ENCODE measurements at places on chromosomes 2 and 18.

DNA sequence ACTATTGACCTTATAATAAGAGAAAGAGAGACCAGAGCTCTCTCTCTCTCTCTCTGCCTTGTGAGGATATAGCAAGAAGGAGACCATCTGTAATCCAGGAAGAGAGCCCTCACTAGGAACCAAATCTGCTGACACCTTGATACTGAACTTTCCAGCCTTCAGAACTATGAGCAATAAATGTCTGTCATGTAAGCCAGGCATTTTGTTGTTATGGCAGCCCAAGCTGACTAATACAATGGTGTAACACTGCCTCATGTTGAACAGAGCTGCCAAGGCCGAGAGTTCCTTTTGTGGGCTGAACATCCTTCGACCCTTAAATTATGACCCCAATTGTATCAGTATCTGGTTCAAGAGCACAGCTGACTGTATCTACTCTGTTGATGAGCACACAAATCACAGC lies 108.0 kb downstream of the LRRC30 start:
- no peak for DNase-seq

DNA sequence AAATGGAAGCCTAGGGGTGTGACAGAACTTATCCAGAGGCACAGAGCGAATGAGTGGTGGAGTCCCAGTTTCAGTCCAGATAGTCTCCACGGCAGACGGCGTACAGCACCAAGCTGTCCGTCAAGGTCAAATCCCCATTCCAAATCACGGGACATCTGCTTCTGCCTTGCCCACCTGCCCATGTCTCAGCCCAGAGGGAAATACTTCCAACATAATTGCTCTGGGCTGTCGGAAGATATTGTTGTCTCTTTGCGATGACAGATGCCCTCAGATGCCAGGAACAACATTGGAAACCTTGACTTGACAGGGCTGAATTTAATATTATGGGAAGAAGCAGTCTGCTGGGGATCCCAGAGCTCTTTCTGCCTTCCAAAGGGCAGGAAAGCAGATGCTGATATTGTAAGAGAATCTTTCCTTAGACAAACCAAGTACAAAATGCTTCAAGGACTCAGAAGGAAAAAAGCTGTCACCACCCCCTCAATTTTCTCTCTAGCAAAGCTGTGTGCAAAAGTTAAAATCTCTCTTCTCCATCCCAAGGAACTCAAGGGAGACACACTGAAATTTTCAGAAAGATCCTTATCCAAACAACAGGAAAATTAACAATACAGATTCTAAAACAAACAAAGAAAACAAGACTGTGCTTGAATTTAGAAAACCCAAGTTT lies 364.0 kb downstream of the LRATD1 start:
- no peak for DNase-seq

DNA sequence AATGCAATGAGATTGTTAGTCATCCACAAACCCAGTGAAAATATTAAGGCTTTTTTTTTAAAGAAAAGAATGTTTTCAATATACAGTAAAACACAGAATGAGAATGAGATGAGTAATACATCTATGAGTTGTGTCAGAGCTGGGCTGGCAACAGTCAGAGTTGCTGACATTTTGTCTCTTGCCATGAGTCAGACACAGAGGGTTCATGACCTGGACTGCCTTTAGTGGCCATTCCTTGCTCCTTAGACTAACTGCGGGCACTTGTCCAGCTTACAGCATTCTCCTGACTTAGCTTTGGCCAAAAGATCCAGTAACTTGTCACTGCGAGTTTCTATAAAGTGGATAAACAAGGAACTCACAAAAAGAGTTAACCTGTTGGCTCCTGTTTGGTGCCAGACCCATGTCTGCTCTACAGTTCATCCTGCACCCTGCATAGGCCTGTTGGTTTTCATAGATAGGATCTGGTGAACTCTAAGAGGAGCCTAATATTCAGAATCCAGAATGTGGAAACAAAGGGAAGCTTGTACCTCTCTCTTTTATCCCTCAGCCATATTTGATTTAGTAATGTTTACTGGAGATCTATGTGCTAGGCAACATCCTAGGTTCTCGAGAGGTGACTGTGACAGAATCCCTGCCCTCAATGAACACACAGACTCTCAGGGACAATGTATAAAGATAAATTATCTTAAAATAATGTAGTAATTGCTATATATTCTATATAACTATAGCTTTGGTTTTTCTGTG lies 391.5 kb upstream of the VWC2L start:
- DNase-seq, result peak; percentile 52

- DNase-seq, result no peak
These were observed 7.9 kb downstream of the PKP4 start for GRCh38 chr2:158464426-158465281.

DNA sequence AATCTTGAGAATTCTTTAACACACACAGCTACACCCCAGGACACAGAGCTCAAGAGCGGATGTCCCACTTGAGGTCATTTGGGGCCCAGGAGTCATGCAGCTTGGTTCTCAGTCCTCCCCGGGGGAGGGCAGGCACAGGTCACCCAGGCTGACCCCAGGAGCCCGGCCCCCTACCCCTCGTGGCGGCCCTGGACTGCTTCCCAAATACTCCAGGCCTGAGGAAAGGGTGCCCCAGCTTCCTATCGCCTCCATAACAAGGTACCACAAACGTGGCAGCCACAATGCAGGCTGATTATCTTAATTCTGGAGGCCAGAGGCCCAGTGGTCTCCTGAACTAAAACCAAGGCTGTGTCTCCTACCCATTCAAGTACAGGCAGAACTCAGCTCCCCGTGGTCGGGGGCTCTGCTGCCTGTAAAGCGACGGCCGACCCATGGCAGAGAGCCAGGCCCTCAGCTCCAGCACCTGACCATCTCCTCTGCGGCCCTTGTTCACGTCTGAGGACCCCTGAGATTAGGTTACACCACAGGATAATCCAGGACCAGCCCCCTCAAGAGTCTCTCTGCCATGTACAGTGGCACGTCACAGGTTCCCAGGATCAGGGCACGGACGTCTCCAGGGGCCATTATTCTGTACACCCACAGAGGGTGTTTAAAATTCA lies 10.5 kb downstream of the SLC66A2 start:
- no peak for DNase-seq

DNA sequence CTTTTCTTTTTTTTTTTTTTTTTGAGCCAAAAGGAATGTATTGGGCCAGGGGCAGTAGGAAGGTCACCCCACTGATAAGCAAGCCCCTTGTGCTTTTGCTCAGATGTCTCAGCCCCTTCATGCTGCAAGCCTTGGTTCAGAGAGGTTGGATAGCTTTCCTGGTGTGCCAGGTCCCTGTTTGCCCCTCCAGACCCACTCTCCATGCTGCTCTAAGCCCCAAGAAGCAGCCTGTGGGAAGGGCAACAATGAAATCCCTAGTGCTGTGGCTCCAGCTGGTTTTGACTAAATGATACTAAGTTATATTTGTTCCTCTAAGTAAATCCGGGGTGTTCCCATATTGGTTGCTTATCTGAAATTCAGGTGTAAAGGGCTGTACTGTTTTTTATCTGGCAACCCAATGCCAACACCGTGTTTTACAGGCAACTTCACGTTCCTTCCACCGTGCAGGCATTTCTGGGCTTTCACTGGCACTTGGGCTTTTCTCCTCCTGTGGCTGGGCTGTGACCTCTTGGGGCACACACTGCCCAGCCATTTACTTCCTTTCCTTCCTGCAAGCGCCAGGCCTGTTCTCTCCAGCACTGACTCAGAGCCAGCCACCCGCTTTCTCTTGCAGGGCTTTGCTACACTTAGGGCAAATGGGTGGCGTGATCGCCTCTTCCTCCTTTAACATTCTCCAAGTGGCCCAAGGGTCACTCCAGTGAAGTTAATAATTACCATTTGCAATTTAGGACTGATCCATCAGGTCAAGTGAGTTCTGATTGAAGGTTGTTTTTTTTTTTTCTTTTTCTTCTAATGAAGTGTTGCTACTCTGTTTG lies 21.6 kb downstream of the MERTK start:
- no peak for DNase-seq

- no peak for DNase-seq
These were observed 205.0 kb upstream of the EPHA4 start for GRCh38 chr2:221777119-221777518.

DNA sequence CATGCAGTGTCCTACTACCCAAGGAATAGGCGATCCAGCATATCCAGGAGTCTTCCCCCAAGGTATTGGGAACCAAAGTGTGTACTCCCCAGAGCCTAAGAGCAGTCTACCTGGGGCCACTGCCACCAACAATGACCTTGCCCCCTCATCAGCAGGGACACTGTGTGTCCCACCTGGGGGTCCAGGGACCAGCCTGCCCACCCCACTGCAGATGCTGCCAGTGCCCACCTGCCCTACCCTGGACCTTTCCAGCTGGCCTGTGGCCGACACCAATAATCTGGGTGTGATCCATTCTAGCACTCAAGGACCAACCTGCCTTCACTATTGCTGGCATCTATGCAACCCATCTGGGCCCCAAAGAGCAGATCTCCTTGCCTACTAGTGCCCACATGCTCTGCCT lies 32.2 kb downstream of the DNAH7 start:
- DNase-seq, result no peak

GRCh38 chr2:65367524-65367923 lies 64.9 kb downstream of the SPRED2 start:
- no peak for DNase-seq

- no peak for DNase-seq
These were observed 44.7 kb upstream of the RAB31 start for GRCh38 chr18:9663377-9663776.

DNA sequence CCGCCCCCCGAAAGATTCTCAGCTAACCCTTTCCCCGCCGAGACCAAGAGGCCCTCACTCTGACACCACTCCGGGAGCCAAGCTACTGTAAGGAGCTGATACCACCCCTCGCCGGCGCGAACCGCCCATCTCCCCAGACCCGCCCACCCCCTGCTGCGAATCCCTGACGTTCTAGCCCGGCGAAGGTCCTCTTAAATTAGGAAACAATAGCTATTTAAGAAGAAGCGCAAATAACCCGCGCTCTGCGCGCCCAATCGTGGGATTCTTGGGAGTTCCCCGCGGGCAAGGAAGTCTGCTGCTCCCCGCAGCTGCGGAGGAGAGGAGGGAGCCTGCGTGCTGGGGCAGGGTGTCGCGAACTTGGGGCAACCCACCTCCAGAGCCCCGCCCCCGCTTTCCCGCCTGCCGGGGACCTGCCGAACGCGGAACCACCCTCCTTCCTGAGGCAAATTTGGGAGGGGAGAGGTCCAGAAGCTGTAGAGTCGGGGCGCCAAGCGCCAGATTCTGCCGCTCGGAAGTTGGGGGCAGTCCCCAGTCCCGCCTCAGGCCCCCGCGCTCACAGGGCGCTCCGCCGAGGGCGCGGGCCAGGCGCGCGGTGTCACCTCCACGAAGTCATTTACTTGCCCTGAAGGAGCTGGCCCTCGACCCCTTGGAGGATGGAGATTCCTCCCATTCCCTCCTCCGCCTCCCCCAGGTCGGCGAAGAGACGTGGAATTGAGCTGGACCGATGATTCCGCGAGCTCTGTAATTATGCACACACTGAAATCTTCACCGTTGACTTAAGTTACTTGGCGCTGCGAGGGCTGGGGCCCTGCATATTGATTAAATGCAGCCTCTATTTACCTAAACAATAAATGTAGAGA lies 8.4 kb upstream of the SP9 start:
- DNase-seq, result no peak

DNA sequence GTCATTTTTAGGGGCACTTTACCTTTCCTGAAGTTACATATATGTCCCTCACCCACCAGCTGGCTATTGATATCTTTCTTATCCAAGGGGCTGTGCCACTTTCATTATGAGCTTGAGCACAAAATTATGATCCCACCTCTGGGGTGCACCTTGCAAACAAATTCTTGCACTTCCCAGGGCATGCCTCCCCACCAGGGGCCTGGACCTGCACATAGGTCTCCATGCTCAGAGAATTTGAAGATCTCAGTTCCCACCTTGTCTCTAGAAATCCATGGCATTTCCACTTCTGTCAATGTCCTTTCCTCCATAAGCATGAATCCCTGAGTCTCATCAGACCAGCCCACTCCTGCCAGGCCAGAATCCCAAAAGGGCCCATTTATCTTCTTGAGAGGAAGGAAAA lies 449.1 kb upstream of the REG3G start:
- DNase-seq, result no peak

GRCh38 chr2:218152777-218153176 lies 14.0 kb downstream of the CXCR1 start:
- DNase-seq, result no peak

- DNase-seq, result no peak
These were observed at the start of gene GDF7 for GRCh38 chr2:20666304-20667150. Gene GDF7, plus strand, starts transcription at chr2:20667144. Its CDS starts 96 bp downstream, at chr2:20667240.

GRCh38 chr18:13268158-13269012 lies 49.8 kb downstream of the LDLRAD4 start:
- no peak for DNase-seq

DNA sequence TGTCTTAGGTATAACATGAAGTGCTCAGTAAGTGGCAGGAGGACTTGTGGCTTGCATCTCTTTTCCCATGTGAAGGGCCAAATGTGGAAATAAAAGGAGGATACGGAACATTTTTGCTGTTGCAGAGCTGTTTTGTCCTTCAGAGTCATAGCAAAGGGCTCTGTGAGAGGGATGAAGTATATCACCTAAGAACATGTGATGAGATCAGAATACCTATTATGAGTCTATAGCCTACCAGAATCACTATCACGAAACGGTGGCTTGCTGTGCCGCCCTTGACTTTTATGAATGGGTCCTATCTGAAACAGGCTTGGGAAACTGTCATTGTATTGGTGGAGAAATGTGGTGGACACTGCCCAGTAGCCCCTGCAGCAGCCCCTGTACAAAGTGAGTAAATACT lies 67.0 kb upstream of the ITGB6 start:
- no peak for DNase-seq

- DNase-seq, result no peak
These were observed 65.9 kb downstream of the PHLPP1 start for GRCh38 chr18:62781262-62781661.

DNA sequence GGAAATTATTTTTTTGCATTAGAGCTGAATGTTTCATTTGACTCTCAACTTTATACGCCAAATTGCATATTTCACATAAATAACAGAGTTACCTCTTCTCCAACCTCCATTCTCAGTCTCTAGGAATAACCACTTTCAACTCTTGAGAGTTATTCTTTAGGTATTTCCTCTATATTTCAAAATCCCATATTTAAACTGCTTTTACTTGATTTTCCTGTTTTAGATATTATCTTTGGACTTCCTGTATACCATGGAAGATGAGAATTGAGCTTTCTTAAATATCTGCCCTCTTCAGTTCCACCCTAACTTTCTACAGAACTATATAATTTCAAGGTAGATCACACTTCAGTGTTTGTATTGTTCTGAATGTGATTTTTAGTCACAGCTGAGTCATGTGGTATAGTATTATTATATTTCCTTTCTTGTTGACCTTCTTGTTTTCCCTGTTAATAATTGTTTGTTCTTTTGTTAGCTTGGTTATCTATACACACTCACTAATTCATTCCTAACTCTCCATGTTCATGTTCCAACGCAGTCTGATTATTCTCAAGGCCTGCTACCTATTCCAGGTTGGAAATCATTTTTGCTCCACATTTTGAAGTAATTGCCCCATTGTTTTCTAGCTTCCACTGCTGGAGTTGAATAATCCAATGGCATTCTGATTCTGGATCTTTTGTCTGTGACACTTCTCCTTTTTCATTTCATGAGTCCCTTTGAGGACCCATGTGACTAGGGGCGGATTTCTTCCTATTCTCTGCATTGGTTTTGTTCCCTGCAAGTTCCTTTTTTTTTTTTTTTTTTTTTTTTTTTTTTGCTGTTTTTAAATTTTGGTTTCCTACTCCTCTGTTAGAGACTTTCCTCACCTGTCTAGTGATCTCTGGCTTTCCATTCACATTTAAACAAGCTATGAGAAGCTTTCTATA lies 156.8 kb upstream of the RBMS1 start:
- no peak for DNase-seq

- DNase-seq, result no peak
These were observed 1300.0 kb upstream of the FAM98A start for GRCh38 chr2:34899079-34899478.

- no peak for DNase-seq
These were observed 29.3 kb downstream of the MRPL33 start for GRCh38 chr2:27800856-27801255.

All from thoracic aorta (tissue), 2 donors.